Naive thymus-derived CD4-positive, alpha-beta T cell (primary cell): ENCODE measurements at places on chromosomes 3 and 15. TPM values are rescaled to one million over a fixed set of nuclear protein-coding genes. Genes with fewer than 3 reads are reported as not detected.

GRIP2 gene
- not detected for total RNA-seq

TMC3 gene
- total RNA-seq: not detected

P2RY12 gene
- not detected for total RNA-seq

GOLGA8R gene
- total RNA-seq: 6.9 TPM

CPEB1 gene
- 1.0 TPM for total RNA-seq

ZKSCAN7 gene
- total RNA-seq: 0.76 and 1.1 TPM in 2 replicates

SPATA16 gene
- total RNA-seq: not detected

C3orf22 gene
- not detected for total RNA-seq

LYZL4 gene
- total RNA-seq: not detected

ECE2 gene
- total RNA-seq: not detected

ZNF620 gene
- total RNA-seq: 5.5 and 6.4 TPM in 2 replicates

CGNL1 gene
- not detected for total RNA-seq

ZNF774 gene
- 1.6 TPM for total RNA-seq

LCTL gene
- not detected for total RNA-seq

RHOV gene
- not detected for total RNA-seq

C3orf62 gene
- 8.6 TPM for total RNA-seq

GLT8D1 gene
- 18.9 TPM for total RNA-seq
